Activated CD8-positive, alpha-beta memory T cell treated with anti-CD3 and anti-CD28 coated beads for 1 hour (primary cell): ENCODE measurements at places on chromosomes 3 and 15.

DNA sequence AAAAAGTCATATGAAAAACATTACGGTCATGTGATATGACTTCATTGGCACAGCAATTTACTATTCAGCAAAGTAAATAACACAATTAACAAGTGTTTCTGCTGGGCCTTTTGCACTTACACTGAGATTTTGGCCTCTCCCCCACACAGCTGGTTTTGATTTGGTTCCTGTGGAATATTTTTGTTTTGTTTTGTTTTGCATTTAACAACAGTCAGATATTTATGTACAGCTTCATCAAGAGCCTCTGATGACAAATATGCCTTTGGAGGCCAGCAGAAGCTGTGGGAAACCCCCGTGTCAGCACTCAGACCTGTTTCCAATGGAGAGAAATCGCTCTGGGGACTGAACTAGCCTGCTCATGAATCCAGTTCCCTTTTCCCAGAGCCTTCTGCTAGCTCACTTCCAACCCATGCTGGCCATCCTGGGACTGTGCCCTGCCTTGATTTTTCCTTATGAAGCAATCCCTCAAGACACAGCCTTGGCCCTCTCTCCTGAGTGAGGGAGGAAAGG, 161.9 kb downstream of the ATG7 start:
- no peak for DNase-seq

DNA sequence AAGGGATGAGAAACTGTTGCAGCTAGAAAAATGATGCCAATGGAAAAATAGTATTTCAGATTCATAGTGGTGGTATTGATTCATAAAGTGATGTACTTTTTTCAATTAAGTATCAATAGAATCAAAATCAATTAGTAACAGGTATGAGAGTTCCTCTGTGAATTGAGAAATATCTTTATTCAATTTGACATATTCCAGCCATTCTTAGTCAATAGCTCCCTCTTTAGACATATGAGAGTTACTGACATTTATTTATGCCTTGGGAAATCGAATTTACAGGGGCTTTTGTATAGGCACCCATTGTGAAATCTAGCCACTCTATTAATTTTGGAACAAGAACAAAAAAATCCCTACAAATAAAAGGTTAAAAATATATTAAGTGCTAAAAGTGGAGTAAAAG, 386.9 kb upstream of the CNTN3 start:
- no peak for DNase-seq

DNA sequence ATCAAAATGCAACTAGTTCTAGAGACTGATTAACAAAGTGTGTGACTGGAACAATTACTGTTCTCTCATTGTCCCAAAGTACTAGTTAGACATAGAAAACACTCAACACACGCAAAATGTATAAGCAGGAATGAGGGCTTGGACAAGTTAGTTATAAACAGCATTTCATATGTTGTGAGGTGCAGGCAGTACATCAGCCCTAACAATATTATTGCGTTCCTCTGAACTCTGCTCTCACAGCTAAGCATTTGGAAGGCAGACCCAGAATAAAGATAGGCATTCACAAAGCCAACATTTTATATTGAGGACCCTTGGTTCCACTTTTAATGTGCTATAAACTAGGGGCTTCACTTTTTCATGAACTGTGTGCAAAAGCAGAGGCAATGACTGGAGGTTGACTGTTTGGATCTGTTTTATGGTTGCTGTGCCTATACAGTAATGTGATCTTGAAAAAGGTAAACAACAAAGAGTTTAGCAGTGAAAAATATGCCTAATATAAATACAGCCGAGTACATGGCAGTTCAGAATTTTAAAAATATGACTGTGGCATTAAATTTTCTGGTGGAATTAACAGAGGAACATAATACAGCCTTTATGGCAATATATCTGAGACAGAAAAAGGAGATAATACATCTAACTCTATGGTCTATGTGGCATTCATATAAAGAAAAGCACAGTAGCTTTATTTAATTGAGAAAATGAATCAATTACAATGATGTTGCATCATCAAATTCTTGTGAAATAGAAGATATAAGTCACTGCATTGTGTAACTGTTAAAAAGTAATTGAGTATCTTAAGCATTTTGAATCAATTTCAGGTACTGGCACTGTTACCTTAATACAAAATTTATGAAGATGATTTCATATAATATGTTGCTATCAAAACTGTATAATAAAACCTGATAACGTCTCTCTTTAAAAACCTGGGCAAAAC, 80.0 kb upstream of the SKOR1 start:
- no peak for DNase-seq

DNA sequence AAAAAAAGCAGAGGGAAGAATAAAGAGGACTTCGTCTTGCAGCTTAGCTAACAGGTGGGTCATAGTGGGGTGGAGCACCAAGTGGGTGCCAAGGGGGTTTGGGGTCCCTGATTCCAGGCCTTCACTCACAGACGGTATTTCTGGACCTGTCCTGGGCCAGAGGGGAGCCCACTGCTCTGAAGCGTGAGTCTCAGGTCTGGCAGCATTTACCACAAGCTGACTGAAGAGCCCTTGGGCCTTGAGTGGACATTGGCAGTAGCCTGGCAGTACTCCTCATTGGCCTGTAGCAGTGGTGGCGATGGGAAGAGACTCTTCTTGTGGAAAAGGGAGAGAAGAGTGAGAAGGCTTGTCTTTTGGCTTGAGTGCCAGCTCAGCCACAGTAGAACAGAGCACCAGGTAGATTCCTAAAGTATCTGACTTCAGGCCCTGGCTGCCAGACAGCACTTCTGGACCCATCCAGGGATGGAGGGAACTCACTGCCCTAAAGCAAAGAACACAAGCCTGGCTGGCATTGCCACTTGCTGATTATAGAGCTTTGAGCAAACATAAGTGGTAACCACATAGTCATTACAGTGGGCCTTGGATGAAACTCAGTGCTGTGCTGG, 72.9 kb downstream of the GLDN start:
- no peak for DNase-seq

DNA sequence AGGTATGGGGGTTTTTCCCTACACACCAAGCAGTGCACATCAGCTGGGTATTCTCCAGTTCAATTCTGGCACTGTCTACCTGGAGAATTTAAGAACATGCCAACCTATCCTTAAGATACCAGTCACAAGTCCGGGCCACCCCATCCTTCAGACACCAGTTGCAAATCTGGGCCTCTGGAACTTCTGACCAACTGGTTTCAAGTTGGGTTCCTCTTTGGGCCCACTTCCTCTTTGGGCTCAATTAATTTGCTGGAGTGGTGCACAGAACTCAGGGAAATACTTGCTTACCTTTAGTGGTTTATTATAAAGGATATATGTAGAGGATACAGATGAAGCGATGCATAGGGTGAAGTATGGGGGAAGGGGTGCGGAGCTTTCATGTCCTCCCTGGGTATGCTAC, 25.3 kb downstream of the GLCE start:
- no peak for DNase-seq

GRCh38 chr15:50824514-50824913, 59.0 kb upstream of the SPPL2A start:
- DNase-seq: no peak

GRCh38 chr3:119222391-119222790, 18.3 kb downstream of the B4GALT4 start:
- no peak for DNase-seq

DNA sequence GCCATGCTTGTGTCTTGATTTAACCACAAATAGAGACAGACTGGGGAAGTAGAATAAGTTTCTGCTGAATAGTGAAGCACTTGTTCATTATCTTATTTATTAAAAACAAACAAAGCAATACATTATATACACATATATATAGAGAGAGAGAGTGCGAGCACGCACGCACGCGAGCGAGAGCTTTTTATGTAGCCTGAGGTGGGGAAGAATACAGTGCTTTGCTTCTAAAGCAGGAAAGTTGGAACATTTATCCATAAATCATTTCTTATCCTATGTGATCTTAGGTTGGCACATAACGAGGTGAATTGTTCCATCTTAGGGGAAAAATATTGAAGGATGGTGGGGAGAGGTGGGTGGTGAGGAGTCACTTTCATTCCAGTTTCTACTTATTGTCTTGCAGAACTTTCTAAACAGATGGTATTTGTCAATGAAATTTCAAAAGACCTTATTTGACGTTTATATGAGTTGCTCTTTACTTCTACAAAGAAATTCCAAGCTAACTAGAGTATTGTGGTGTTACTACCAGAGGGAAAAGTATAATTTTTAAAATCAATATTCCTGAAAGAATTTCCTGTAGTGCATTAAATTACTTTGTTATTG, 110.0 kb downstream of the ATG7 start:
- DNase-seq: no peak
